ENCODE measurements at places on chromosomes 6 and 20. TPM values are rescaled to one million over a fixed set of nuclear protein-coding genes. Genes with fewer than 3 reads are reported as not detected.

- no peak for DNase-seq
- H3K27ac ChIP-seq: no peak overlapping the region
- peaks cover 5% of the 10 kb centered on the region for H3K4me1 ChIP-seq
- no peak overlapping the region for H3K4me3 ChIP-seq
Measured at GRCh38 chr20:2759603-2760296, 40.7 kb downstream of the CPXM1 start.

- no peak for DNase-seq
- no peak overlapping the region for H3K4me3 ChIP-seq
- H3K36me3 ChIP-seq: no peaks in the 10 kb centered on the region
- no peaks in the 10 kb centered on the region for H3K4me1 ChIP-seq
- H3K27ac ChIP-seq: no peak overlapping the region
Measured at GRCh38 chr20:51498765-51499540, 43.6 kb downstream of the NFATC2 start.

DNA sequence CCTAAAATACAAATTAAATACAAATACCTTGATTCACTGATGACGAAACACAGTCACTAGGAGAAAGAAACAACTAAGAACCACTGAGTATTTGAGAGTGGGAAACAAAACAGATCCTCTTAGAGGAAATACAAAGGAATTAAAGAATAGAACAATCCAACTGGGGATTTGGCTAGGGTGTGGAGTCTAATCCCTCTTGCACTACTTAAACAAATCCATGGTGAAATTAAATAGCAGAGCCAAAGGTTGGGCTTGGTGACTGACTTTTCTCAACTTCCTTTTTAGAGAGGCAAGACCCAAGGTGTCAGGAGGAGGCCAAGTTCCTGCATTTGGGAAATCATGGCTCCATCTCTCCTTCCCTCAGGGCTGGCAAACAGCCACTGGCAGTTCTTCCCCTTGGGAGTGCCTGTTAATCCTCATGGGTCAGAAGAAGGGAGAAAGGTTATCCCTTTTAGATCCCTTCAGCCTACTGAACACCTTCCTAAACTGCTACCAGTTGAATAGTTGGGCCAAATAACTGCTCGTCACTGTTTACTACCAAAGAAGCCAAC, 101.2 kb upstream of the TRAF3IP2 start:
- no peaks in the 10 kb centered on the region for H3K27me3 ChIP-seq
- no peak for DNase-seq
- no peaks in the 10 kb centered on the region for H3K36me3 ChIP-seq
- H3K27ac ChIP-seq: no peak overlapping the region
- peaks cover 4% of the 10 kb centered on the region for H3K4me1 ChIP-seq

- H3K4me1 ChIP-seq: no peaks in the 10 kb centered on the region
- H3K4me3 ChIP-seq: no peak overlapping the region
- H3K36me3 ChIP-seq: no peaks in the 10 kb centered on the region
- no peak overlapping the region for H3K27ac ChIP-seq
- no peak for DNase-seq
Measured at GRCh38 chr6:121205569-121205968, 128.7 kb downstream of the TBC1D32 start.

GRCh38 chr20:51312480-51312783, 230.1 kb downstream of the NFATC2 start:
- H3K27ac ChIP-seq: no peak overlapping the region
- H3K4me3 ChIP-seq: no peak overlapping the region
- no peaks in the 10 kb centered on the region for H3K36me3 ChIP-seq

GRCh38 chr6:8664070-8664469, 228.7 kb upstream of the SLC35B3 start:
- H3K4me1 ChIP-seq: no peaks in the 10 kb centered on the region
- H3K27me3 ChIP-seq: peaks cover 45% of the 10 kb centered on the region
- no peaks in the 10 kb centered on the region for H3K36me3 ChIP-seq
- no peak overlapping the region for H3K27ac ChIP-seq
- no peak for DNase-seq

- no peak within 1 kb of the TSS for H3K4me3 ChIP-seq
- no peaks in the 10 kb centered on the region for H3K4me1 ChIP-seq
- H3K27me3 ChIP-seq: no peaks in the 10 kb centered on the region
- no peak for DNase-seq
- H3K36me3 ChIP-seq: no peaks in the 10 kb centered on the region
Measured at GRCh38 chr6:110476046-110476849, at the start of gene SLC22A16. Gene SLC22A16, minus strand, starts transcription at chr6:110476613. Its CDS starts 39 bp downstream, at chr6:110476574.

Gene BPIFB1
- total RNA-seq: not detected

Gene TCP11
- 1.7 TPM for total RNA-seq

Gene MYL9
- total RNA-seq: 12.0 TPM

Gene TJAP1
- total RNA-seq: 40.0 TPM

Gene CST3
- total RNA-seq: 331 TPM

Measured in PC-3 (cell line).